ENCODE measurements at places on chromosomes 12 and 14. TPM values are rescaled to one million over a fixed set of nuclear protein-coding genes. Genes with fewer than 3 reads are reported as not detected.

- no peak for DNase-seq
These were observed 425.3 kb downstream of the ZFP36L1 start for GRCh38 chr14:68367536-68367935.

Gene GALNT16
- 8.1 TPM for polyA plus RNA-seq

GRCh38 chr12:89230376-89231315 lies 121.7 kb downstream of the DUSP6 start:
- DNase-seq: no peak

Gene MGAT4C
- not detected for polyA plus RNA-seq

Gene ZC3H14
- polyA plus RNA-seq: 89.9 TPM

DNA sequence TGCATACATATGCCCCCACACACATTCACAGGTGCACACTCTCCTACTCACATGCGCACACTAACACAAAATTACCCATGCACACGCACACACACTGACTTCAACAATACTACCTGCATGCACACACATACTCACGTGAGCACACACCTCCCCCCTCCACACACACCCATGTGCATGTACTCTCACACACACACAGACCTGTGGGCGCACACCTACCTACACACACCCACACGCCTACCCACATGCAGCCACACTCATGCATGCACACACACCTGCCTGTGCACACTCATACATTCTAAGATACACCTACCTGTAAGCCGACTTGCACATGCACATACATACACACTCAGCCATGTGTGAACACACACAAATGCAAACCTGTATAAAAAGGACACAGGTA lies 97.3 kb upstream of the GSC start:
- no peak for DNase-seq

Gene MANSC4
- polyA plus RNA-seq: not detected

DNA sequence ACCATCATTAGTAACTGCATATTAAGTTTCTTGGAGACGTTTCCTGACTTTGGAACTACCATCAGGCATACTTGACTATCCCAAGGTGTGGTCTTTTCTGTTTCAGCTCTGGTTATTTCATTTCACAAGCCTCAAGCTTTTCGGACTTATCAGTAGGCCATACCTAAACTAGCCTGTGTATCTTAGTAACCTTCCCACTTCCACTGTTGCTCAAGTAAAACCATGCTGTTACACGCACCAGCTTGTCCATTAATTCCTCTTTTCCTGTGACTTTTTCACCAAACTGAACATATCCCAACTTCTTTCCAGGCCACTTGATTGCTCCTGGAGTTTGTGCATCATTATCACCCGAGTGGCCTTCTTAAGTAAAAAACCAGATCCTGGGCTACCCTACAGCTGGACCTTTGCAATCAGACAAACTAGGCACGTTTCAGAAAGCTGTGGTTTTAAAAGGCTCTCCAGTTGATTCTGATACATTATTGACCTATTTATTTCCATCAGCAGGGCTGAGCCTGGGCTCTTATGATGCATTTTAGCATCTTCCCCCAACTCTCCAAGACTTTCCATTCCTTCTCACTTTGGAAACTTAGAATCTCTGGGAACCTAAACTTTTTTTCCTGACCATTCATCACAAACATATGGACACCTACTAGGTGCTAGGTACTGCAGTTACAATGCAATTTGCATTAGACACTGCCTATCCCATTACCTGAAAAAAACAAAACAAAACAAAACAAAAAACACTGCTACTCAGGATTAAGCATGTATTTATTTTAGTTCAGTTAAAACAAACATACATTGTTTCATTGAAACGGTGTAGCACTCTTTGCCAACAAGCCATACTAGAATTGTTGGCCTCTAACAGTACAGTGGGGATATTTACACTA lies 14.9 kb downstream of the SLC38A2 start:
- peak; percentile 91 for DNase-seq

DNA sequence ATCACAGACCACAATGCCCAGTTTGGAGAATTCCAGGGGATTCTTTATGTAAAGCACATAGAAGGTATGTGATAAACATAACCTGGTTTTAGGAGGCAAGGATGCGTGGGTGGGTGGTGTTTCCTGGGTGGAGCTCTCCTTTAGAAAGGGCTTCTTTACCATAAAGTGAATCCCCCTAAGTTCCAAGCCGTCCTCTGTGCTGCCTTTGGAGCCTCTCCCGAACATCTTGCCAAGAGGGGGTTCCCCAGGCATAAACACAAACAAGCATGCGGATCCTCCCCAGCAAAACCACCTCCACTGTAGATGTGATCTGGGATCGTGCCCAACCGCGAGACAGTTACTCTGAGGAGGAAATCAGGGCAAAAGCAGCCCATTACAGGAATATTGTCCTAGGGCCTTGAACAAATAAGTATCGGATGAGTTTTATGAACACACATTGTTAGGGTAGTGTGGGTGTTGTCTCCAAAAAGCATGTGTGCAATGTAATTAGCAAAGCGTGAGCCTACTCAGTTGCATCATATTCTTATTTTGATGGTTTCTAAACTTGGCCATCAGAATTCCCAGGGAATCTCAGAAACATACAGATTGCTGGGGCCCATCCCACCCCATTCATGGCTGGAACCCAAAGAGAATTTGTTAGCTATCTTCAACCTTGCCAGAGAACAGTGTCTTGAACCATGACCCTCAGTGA lies 48.8 kb upstream of the CORO1C start:
- no peak for DNase-seq

DNA sequence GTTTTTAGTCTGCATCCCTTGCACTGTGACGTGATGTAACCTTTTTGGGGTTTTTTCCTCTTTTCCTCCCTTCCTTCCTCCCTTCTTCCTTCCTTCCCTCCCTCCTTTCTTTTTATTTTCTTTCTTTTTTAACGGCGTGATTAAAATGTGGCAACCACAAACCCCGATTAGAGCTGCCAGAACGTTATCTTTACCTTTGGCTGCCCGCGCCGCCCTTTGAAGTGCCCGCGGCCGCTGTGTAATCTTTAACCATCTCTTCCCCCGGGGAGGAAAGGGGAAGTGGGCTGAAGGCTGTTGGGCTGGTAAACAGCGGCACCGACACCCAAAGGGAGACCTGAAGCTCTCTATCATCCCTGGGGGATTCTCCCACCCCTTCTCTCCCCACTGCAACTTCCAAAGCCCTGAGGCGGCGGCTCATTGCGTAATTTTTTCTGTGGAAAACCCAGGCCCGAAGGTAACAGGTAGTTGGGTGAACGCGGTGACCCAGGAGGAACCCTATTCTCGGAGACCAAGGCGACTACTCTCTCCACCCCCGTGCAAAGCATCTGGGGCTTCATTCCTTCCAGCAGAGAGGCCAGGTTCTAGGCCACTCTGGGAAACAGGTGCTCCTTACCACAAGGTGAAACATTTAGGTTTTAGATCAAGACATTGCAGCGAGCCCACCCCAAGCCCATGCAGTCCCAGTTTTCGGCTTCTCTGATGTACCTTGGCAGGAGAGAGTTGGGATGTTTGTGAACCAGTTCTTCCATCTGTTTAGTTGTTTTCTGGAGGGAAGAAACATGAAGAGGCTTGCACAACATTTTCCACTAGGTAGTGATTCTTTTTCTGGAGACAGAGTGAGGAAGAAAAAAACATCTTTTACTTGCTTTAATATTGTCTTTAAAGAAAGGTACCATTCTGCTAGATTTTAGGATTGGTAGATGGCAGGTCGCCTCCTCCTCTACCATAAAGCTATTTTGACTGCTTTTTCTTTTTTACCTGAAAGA lies 1.5 kb downstream of the LGR5 start:
- no peak for DNase-seq

DNA sequence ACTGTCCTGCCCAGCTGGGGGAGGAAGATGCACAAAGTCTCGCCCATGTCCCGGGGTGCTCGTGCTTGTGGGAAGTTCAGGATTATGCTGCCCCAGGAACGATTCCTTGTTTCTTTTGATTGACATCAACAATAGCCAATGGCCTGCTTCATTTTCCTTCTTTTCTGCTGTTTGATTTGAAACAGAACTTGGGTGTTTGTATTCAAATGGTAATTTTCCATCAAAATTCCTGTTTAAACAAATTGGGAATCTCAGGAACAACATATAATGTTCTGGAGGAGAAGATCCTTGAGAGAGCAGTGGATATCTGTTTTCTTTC lies 97.4 kb downstream of the ADGRD1 start:
- DNase-seq: no peak

Gene C12orf56
- polyA plus RNA-seq: 1.1 TPM

Gene NKX2-1
- not detected for polyA plus RNA-seq

DNA sequence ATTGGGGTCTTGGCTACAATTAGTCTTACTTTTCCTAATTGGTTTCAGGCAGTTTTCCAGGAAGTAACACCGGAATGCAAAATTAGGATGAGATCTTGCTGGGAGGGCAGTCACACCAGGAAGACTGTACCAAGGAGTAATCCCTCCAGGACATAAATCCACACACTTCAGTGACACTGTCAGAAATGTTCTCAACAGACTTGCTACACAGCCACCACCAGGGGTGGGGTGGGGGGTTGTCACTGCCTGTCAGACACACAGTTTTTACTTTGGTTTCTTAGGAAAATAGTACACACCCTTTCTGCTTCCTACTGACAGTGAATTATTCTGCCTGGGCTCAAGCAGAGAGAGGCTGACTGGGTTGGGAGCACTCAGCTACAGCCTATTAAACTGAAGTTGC lies 102.9 kb upstream of the CCDC196 start:
- DNase-seq: no peak

DNA sequence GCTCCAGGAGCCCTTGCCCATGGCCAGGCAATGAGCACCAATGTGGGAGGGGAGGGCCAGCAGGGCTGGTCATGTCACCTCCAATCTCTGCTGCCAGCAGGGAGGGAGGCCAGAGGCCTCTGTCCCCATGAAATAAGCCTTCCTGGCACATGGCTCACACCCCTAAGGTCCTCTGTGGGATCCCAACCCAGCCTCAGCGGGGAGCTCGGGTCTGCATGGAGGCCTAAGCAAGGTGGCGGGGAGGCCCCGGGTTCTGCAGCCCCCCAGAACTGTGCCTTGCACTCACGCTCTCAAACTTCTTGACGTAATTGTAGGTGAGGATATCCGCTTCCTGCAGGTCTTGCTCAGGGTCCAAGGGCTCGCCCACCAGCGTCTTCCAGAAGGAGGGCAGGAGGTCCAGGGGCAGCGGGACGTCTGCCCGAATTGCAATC lies 41.7 kb downstream of the TRAFD1 start:
- DNase-seq: no peak

DNA sequence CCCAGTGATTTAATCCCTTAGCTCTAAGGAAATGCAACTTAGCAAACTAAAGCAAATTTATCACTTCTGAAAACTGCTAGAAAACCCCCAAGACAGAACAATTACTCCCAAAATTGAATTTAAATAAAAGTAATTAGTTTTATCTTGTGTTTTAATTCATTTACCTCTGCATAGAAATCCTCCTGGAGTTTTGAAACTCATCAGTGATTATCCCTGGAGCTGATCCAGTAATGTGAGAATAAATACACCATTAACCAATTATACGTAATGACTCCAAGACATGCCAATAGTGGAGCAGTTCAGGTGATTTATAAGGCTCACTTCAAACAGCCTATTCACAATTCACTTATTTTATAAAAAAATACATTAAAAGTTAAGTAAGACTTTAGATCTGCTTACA lies 855.3 kb upstream of the FLRT2 start:
- no peak for DNase-seq

Gene KRT4
- polyA plus RNA-seq: 0.17 TPM

Gene ERG28
- 31.9 TPM for polyA plus RNA-seq

Gene KHNYN
- 14.6 TPM for polyA plus RNA-seq

DNA sequence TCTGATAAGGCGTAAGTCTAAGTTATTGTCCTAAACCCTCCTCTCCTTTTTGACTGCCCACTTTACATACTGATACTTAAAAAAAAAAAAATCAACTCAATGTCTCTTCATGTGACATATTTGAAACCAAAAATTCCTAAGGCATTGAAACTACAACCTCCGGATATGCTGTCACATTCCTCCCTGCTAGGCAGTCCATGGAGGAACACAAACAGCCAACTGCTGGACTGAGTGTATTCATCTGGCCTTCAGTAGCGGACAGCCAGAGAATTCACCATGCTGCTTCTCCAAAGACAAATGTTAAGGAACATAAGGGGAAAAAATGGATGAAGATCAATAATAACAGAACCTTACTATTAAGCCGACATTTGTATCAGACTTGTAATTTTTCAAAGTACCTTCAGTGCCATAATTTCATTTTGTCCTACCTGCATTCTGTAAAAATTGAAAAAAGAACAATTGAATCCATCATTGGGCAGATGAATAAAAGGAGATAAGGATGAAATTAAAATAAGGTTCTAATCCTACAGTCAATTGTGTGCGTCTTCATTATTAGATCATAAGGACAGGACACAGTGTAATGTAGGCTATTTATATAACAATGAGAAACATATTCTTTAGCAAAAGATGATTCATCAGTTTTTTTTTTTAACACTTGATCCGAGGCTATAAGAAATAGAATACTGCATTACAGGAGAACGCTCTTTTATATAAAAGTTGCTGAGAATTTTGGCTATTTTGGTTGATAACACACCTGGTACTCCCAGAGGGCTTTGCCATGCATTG lies 12.2 kb downstream of the RERG start:
- DNase-seq: peak; percentile 31

GRCh38 chr12:109052414-109053323 lies at the start of gene USP30:
Gene USP30, plus strand, starts transcription at chr12:109052576. Its CDS starts 103 bp downstream, at chr12:109052679.
- DNase-seq: peak; percentile 84

Gene ALG10B
- 4.9 TPM for polyA plus RNA-seq

- peak; percentile 47 for DNase-seq
These were observed 2.0 kb upstream of the LRP1-AS start for GRCh38 chr12:57149245-57149900.

GRCh38 chr14:93955850-93956481 lies 20.4 kb downstream of the ASB2 start:
- DNase-seq: no peak

Gene TAS2R7
- polyA plus RNA-seq: not detected

DNA sequence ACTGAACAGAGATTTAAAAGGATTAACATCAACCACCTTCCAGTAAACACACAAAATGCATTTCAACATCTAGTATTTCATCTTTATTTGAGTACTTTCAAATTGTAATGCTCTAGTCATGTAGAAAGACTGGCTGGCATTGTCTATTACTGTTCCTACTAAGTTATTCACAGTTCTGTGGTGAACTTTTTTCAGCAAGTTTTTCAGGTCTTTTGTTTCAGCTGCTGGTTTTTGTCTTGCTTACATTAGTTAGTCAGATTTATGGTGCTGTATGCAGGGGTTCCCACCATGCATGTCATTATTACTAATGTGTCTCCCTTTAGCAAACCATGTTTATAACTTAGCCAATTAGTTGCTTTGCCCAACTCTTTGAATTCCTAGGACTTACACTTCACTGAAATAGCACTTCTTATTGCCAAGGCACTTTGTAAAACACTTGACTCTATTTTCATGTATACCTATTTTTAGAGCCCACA lies 253.4 kb upstream of the KITLG start:
- DNase-seq: peak; percentile 66

DNA sequence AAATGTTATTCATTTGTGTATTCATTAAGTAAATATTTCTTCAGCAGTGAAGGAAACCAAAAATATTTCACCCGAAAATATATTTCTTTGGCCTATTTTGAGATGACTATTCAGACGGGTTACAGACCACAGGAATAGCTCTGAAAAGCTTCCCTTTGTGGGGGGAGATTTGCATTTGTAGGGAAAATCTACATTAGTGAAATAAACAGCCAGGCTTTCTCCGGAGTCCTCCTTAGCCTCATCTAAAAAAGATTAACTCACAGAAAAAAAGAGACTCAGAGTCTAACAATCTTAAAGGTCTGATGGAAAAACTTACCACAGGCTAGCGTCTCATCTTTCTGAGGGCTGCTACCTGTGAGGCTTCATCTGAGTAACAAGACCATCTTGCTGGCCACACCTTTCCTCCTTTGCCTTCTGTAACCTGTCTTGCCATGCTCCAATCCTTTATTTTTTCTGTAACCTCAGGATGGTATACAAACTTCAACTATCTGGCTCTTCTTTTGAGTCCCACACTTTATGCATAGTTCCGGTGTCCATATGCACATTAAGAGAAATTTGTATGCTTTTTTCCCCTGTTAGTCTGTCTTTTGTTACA lies 100.7 kb downstream of the CNTN1 start:
- no peak for DNase-seq
